ENCODE measurements at places on chromosomes 2 and 18.
A peak's percentile ranks its signal among the peaks of the same experiment; 100 is the strongest.

DNA sequence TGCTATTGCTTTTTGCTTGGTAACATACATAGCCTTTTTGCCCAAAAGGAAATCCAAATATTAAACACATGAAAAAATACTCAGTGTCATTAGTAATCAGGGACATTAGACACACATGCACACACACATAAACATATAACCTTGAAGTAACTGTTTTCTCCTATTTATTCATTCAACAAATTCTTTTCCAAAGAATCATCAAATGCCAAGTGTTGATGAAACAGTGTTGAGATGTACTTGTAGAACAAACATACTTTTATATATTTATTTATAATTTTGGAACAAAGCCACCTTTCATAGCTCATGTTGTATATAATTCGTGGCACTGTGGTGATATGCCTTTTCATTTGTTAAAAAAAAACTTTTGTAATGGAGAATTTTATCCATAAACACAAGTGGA, 81.0 kb downstream of the APLF start:
- no peak for DNase-seq

GRCh38 chr2:105842555-105842954, 97.8 kb downstream of the NCK2 start:
- no peak for DNase-seq

GRCh38 chr2:69495861-69496260, 58.6 kb upstream of the NFU1 start:
- no peak for DNase-seq

GRCh38 chr2:177281400-177282180, 17.1 kb upstream of the NFE2L2 start:
- no peak for DNase-seq

DNA sequence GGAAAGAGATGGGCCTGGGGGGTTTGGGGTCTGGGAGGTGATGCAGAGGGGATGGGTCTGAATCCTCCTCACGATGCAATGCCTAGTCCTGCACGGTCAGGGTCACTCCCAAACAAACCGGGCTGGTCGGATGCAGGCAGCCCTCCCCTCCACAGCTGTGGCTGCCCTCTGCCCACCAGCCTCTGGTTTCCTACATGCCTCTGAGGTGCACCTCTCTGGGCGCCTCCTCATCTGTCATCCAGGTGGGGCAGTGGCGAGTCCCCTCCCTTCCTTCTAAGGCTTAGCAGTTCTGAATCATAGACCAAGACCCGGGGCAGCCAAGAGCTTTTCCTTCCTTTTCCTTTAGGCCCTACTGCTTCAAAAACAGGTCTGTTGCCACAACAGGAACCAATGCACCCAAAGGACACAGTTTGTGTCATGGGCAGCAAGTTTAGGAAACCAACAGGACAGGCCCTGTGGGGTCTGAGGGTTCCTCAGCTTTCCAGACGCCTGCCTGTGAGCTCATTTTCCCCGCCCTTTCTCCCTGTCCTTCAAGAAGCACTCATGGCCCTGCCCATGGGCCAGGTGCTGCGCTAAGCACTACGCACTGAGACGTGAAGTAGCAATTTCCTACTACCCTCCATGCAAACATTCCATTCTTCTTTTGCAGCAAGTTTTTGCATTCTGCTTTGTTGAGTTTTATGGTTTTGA, 6.5 kb upstream of the MAL start:
- DNase-seq, result no peak

DNA sequence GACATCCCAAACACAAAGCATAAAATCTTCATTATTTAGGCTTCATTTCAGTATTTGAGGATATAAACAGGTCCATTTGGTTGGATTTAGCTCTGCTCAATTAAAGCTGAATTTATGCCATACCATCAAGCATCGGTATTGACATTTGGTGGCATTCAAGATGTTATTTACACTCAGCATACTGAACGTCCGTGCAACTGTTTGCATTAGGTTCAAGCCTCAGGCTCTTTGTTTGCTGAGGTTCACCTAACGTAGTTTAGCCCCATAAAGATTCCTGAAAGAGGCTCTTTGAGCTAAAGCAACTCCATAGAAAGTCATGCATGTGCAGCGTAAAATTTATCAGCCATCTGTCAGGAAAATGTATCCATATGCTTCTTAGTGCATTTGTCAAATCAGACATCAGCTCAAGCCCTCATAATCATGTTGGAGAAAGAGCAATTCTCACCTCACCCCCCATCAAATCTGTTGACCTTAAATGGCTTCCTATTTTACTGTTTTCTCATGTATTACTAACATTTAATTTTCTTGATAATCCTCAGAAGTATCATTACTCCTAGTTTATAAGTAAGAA, 366.9 kb downstream of the EPHA4 start:
- DNase-seq, result no peak

DNA sequence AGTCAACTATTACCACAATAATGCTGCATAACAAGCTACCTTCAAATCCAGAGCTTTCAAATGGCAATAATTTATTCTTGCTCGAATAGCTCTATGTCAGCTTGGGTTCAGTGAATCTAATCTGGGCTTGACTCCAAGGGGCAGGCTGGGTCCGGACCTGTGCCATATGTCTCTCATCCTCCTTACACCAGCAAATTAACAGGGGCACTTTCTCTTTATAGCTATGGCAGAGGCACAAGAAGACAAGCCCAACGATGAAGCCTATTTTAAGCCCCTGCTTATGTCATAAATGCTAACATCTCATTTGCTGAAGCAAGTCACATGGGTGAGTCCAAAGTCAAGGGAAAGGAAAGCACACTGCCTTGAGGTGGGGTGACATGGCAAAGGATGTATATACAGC, 13.3 kb upstream of the ZNF521 start:
- no peak for DNase-seq

- no peak for DNase-seq
Observed at GRCh38 chr2:89819809-89820208, 1128.3 kb downstream of the RPIA start.

GRCh38 chr2:88538362-88538917, 85.9 kb upstream of the FOXI3 start:
- DNase-seq, result no peak

DNA sequence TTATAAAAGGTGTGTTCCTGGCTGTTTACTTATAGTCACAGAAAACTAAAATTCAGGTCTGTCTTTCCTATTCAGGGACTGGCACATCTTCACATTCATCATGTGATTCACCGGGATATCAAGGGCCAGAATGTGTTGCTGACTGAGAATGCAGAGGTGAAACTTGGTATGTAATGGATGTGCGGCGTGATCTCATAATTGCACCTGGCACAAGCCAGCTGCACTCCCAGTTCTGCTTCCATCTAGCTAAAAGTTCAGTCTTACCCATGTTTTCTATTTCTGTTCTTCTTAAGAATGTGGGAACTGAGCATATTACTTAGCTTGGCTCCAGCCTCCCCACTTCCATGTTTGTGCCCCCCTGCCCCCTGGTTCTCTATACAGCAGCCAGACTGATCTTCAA, 131.9 kb downstream of the MAP4K4 start:
- no peak for DNase-seq

DNA sequence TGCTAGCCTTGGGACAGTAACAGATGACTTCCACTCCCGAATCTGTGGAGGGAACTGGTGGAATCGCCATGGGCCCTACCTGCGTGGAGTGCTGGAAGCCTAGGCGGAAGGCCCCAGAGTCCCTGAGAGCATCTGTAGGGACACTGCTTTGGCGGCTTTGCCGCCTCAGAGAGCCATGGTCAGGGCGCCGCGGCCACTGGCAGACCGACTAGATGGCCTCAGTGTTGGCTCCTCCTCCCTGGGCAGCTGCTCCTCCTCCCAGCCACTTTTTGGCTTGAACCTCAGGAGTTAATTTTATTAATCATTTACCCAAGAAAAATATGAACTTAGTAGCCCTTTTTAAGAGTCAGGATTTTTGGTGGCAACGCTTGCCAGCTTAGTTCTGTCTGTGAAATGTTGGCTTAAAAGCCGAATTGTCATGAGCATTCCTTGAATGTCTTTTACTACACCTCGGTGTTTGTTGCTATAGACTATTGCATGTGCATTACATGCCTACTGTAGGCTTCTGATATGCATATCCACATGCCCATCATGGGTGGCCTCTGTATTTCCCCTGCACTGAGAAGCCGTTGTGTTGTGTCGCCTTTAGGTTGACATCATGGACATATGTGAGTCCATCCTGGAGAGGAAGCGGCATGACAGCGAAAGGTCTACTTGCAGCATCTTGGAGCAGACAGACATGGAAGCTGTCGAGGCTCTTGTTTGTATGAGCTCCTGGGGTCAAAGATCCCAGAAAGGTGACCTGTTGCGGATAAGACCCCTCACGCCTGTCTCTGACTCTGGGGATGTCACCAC, 2.4 kb downstream of the KLF11 start:
- DNase-seq, result no peak

DNA sequence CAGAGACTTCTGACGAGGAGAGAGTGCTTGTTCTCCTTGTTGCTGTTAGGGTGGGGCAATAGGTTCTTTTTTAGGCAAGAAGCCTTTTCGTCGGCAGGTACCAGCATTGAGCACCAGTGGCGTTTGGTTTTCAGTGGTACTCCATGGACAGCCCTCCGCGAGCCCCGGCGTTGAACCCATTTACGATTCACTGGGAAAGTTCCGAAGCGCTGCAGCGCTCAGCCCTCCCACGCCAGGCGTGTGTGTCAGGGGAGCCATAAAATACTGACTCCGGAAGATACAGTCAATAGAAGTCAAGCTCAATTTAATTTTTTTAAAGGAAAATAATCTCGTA, 494 bp upstream of the ROCK1 start:
- no peak for DNase-seq

GRCh38 chr2:233409286-233409991, 55.1 kb downstream of the DGKD start:
- peak; percentile 78 for DNase-seq

DNA sequence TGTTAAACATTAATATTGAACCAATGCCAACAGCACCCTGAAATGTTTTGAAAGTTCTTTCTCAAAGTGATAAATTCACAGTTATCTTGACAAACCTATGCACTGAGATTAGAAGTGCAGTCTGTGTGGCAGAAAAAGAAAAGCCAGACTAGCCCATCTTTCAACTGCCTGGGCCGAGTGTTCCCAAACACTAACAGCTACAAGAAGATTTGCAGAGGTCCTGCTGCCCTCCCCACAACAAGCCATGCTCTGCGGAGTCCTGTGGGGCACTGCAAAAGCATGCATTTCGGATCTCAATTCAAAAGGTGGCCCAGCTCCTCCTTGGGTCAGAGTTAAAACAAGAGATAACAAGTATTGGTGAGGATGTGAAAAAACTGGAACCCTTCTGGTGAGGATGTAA, 208.4 kb upstream of the TMEM200C start:
- no peak for DNase-seq

GRCh38 chr18:52339891-52340371, at the start of gene DCC:
Gene DCC (plus strand): TSS chr18:52340197. CDS start chr18:52340788, 591 bp downstream.
- no peak for DNase-seq

DNA sequence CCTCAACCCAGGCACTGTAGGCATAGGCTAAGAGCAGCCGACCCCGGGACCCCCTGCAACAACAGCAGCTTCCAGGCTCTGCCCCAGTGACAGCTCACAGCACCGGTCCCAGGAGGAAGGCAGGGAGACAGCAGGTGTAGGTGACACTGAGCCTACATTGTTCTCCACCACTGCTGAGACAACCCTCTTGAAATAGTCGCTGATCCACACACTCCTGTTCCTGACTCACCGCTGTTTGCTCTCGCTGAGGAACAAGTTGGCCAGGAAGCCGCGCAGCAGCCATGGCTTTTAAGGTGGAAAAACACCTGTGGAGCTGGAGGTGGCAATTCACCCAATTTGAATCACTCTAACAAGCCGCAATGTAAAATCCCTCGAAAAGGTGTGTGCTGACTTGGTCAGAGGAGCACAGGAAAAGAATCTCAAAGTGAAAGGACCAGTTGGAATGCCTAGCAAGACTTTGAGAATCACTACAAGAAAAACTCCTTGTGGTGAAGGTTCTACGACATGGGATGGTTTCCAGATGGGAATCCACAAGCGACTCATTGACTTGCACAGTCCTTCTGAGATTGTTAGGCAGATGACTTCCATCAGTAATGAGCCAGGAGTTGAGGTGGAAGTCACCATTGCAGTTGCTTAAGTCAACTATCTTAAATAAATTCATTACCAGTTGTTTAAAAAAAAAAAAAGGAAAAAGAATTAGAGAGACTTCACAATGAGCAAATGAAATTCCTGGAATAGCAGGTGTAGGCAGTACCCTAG, 167.5 kb downstream of the ARL4C start:
- no peak for DNase-seq

- no peak for DNase-seq
Observed at GRCh38 chr2:144707736-144708326, 187.9 kb upstream of the ZEB2 start.

DNA sequence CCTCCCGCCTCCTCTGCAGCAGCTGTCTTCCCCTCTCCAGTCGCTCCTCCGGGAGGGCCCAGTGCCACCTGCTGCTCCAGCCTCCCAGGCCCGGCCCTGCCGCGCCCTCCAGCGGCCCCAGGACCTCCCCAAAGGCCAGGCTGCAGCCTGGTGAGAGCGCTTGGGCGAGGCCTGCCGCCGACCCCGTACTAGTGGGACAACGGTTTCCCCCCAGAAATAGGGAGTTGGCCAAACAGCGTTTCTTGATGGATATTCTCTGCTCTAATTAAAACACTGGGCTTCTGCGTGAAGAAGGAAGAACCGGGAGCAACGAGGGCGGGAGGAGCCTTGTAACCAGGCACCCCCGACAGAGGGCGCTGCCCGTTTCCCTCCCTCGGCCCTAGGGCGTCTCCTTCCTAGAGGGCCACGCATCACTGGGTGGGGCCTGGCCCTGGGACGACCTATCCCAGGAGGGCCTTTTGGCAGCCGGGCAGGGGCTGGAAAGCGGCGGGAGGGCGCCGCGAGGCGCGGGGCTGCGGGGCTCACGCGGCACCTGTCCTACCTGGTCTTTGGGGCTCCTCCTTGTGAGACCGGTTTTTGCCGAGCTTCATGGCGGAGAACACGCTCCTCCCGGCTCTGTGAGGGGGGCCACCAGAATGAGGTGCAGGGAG, 25.4 kb upstream of the OTOF start:
- peak; percentile 68 for DNase-seq

DNA sequence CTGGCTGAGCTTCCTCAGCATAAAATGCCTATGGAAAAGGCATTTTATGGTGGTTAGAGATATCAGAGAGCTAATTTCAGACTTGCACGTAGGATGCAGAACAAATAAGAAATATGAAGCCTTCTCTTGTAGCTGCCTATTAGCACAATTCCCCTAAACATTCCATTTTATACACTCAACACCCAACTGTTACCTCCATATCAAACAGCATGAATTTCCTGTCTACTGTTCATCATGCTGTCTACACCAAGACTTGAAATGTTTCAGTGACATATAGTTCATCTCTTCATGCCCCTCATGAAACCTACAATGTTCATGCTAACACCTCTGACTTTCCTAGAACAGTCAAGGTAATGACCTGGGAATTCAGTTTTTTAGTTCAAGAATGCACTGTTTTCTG, 249.9 kb downstream of the PIEZO2 start:
- no peak for DNase-seq

DNA sequence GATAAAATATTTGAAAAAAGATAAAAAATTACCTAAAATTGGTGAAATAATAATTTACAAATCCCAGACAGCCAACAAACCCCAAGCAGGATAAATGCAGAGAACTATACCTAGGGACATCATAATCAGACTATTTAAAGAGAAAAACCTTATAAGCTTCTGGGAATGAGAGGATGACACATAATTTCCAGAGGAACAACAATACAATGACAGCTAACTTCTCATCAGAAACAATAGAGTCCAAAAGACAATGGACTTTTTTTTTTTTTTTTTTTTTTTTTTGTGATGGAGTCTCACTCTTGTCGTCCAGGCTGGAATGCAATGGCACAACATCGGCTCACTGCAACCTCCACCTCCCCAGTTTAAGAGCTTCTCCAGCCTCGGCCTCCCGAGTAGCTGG, 65.2 kb downstream of the SOCS6 start:
- DNase-seq, result no peak

GRCh38 chr2:212814941-212815340, 276.3 kb upstream of the ERBB4 start:
- DNase-seq, result no peak

GRCh38 chr2:207231967-207232366, 66.2 kb upstream of the KLF7 start:
- no peak for DNase-seq

All from naive thymus-derived CD8-positive, alpha-beta T cell (primary cell).